ENCODE measurements at places on chromosomes 7 and 10.

- no peak for DNase-seq
Observed at GRCh38 chr7:155490697-155491628, 33.0 kb downstream of the EN2 start.

DNA sequence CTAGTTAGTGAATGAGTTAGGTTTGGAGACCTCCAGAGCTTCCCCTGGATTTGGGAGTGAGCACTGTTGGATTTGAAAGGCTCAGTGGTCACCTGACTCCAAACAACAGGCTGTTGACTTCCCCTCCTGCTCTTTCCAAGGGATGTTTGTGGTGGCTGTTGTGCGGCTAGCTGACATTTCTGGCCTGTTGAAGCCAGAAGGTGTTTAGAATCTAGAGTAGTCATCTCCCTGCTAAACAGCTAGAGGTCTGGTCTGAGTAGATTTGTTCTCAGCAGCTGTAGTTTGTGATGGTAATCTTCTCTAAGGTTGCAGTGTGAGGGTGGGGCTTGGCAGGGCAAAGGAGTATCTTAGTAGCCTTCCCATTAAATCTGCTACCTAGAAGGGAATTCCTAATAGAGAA lies 30.1 kb downstream of the BPGM start:
- DNase-seq = no peak

- no peak for DNase-seq
Observed at GRCh38 chr10:34713875-34714274, 101.2 kb downstream of the PARD3 start.

DNA sequence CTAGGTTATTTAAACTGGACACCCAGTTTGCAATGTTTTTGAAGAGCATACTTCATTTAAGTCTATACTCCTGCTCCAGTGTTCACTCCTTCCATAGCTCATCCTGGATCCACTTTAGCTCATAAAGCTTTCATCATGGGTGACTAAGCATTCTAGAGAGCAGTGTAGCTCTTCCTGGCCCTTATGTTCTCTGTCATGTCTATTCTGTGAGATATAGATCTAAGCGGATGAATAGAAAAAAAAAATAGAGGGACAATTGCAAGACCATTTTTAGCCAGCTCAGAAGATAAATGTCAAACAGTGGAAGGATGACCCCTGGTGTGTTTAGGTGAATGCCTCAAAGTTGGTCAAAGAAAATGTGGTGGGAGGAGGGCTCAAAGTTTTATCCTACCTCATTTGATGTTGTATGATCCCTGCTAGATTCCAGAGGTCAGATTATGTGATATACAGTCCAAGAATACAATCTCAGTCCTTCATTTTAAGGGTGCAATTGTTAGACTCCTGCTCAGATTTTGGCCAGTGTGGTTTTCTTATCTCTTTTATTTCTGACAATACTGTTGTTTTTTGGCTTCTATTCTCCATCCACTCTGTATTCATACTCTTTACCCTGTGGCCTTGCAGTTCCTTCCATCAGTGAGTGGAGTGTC lies 7.5 kb upstream of the HECW1 start:
- no peak for DNase-seq

DNA sequence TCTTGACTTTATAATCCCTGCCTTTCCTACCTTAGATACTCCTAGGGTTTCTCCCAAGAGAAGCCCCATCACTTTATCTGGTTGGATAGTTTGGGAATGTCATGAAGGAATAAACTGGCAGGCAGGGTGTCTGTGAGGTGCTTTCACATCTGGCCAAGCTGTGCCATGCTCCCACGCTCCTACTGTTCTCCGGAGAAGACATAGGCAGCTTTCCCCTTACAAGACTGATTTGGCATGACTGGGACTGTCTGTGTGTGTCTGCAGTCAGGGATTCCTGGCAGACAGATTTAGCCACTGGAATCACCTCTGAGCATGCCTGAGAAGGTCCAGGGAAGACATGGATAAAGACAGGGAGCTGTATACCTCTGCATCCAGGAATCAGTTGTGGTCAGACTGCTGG lies 45.3 kb downstream of the HK1 start:
- no peak for DNase-seq

DNA sequence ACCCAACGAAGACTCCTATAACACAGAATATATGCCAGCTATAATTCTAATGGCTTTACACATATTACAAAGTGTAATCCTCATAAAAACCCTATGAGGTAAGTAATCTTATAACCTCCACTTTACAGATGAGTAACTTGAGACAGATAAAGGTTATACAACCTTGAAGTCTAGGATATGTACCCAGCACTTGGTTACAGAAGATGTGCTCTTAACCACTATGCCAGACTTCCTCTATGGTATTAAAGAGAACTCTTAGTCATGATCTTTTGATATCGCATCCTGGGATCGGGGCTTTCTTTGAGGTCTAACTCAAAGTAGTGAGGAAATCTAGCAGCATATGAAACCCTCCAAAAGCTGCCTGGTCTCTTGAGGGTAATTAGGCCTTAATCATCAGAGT lies 319.2 kb upstream of the LRRN3 start:
- DNase-seq = no peak

GRCh38 chr10:52864201-52865106 lies 91.9 kb upstream of the MBL2 start:
- DNase-seq = no peak

DNA sequence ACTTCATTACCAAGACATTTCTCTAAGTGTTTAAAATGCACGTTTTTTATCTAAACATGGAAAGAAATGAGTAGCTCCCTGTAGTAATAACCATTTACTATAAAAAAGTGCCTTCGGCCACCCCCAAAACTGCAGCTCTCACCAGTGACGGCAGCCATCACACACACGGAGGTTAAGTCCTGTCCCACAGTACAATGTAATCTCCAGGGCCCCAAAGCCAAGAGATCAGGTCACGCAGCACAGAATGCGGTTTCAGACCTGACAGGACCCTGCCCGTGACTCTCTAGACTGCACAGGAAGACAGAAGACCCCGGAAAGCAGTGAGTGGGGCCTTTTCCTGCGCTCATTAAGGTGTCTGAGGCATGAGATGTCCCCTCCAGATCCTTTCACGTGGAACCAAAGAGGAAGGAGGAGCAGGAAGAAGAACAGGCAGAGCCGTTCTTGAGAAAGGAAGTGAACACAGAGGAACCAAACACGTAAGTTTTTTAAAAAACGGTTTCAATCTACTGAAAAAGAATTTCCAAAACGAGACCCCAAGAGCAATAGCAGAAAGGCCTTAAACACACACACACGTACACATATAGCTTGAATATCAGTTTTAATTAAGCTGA lies 125.7 kb downstream of the ZMYND11 start:
- no peak for DNase-seq

DNA sequence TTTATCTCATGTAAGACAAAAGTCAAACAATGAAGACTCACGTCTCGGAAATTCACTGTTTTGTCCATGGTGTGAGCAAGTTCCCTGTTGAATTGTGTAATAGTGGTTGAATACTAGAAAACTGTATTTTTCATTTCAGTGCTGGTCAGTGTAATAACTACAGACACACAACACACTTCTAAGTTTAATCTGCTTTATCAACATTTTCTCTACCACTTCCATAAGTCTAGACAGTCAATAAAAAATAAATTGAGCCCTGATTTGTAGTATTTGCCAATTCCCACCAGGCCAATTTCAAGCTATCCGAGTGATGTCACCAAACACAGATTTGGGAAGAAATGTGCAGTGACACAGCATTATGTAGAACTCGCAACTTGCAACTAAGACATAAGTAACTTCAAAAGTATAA lies 81.9 kb downstream of the GPR141 start:
- no peak for DNase-seq

DNA sequence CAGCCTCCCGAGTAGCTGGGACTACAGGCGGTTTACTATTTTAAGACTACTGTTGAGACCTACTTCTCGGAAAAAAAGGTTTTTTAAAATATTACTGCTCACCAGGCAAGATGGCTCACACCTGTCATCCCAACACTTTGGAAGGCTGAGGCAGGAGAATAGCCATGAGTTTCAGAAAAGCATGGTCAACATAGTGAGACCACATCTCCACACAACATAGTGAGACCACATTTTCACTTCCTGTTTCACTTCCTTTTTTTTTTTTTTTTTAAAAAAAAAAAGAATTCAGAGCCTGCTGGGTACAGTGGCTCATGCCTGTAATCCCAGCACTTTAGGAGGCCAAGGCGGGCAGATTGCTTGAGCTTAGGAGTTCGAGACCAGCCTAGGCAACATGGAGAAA lies 46.5 kb downstream of the SVOPL start:
- no peak for DNase-seq

GRCh38 chr7:47394751-47395252 lies 187.1 kb downstream of the TNS3 start:
- peak; percentile 57 for DNase-seq

DNA sequence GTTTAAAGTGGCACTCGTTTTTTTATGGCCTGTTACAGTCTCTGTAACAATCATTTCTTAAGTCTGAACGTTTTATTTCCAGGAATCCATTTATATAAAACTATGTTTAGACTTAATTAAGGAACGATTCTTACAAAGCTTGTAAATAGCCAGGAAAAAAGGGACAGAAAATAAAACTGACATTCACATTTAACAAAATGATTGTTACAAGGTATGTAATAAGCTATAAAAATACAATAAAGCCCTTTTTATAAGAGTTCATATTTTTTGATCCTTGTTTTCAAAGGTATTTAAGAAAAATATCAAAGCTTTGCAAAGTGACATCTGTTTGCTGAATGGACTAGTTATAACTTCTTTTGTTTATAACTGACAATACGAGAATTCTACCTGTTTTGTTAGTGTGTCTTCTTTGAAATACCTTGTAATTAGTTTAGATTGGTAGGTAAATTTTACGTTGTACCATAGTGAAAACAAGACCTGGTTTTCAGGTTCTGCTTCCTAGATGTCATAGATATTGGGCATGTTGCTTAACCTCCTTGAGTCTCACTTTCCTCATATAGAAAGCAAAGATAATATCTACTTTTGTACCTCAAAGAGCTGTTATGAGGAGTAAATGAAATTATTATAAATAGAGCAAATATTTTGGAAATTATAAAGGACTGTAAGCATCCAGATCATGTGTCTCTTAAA lies 25.8 kb downstream of the BTRC start:
- DNase-seq = no peak

DNA sequence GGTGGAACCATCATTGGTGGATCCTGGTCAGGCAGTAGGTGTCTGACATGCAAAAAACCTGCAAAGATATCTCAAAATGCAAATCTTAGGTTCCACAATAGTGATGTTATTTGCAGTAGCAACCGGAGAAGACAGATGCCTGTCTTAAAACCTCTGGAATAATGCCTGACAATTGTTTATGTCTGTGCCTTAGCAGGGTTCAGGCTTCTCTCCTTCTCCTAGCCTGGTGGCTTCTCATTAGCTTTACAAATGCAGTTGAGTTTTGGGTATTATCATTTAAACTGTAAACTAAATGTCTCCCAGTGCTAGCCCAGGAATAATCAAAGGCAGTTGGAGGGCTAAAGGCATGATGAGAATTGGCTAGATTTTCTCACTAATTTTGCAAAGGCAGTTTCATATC lies 146.3 kb upstream of the NRG3 start:
- DNase-seq = no peak

DNA sequence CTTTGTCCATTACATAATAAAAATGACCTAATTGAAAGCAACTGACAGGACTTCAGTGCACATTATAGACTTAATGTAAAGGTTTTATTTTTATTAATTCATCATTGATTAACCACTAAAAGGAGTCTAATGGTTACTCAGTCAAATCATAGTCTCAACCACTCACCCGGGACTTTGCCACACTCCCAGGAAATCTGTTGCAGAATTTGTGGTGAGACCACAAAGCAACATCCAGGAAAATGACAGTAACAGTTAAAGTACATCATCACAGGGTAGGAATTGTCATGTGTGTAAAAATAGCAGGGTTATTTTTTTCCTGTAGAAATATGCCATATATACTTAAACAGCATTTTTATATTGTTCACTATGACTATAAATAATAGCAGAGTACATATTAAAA lies 6.3 kb upstream of the HGF start:
- no peak for DNase-seq

DNA sequence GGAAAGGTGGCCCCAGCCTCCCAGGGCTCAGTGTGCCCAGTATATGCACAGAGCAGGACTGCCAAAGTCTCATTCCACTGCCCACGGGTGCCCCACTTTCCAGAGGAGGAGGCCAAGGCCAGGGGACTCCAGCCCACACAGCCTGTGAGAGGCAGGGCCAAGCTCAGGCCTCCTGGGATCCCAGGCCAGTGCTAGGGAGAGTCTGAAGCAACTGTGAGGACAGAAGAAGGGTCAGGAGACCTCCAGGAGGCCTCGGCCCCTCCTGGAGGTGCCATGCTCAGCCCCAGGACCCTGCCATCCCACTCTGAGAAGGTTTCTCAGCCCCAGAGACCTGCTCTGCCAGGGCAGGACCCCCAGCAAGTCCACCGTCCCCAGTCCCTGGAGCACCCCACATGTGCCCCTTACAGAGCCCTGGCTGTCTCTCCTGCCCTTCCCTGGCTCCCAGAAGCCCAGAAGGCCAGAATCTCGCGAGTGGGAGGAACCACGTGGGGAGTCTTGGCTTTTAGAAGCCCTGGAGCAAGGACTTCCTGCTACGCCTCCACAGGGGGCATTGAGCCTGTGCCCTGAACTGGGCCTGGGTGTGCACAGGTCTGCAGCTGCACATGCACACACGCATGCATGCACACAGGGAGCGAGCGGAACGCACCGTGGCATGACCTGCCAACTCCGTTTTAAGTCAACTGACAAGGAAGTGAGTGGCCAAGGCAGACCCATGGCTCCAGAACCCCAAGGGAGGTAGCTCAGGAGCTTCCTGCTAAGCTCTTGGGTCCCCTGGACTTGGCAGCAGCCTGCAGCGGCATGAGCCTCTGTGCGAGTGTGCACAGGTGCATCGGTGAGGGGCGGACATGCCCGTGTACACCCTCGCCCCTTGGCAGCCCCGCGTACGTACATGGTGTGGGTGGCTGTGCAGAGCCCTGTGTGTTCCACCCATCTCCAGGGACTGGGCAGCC lies 33.6 kb downstream of the ZCCHC24 start:
- peak; percentile 65 for DNase-seq

DNA sequence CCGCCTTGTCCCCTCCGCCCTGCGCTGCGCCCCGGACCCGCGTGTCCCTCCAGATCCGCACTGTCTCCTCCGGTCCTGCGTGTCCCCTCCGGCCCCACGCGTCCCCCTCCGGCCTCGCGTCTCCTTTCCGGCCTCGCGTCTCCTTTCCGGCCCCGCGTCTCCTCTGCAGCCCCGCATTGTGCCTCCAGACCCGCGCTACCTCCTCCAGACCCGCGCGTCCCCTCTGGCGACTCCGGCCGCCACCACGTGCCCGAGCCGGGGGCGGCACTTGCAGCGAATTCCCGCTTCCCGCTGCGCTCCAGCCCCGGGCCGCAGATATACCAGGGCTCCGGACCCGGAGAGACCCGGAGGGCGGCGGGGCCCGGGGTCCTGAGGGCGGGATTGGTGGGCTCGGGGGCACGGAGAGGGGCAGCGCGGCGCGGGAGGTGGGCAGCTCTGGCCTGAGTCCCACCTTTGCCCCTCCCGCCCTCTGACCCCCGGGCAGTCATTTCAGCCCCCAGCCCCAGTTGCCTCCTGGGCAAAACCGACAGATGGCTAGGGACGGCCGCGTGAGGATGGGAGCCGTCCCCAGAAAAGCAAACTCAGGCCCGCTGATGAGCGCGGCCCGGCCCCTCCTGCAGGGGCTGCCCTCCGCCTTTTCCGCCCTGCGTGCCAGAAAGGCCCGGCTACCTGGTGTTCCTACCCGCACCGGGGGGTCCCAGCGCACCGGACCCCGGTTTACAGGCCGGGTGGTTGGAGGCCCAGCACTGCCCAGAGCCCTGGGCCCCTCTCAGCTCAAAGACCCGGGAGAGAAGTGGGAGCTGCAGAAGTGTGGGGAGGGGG lies 56.5 kb downstream of the RBM17 start:
- no peak for DNase-seq

- DNase-seq = no peak
Observed at GRCh38 chr7:141928845-141929195, 12.6 kb downstream of the OR9A4 start.
